ENCODE measurements at places on chromosomes 5 and 9.
A peak's percentile ranks its signal among the peaks of the same experiment; 100 is the strongest.

DNA sequence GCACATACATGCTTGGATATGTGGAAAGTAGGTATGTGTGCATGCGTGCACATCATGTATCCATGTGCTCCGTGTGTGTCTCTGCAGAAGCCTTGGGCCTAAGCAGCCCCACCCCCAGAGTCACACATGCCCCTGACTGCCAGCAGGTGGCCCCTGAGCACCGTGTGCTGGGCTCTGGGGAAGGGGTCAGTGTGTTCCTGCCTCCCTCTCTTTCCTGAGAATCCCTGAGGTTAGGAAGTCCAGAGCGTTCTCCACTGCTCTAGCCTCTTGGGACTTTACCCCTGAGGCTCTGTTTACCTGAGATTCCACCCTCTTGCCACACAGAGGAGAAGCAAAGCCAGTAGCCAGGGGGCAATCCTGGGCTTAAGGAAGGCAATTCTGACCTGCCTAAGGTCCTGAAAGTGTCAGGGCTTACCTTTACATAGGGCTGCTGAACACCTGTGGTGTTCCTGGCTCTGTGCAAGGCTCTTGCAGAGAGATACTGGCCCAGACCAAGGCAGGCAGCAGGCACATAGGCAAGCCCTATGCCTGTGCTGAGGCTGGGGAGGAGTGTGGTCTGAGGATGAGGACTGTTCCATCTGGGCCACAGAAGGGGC, 207.3 kb downstream of the TMEM38B start:
- DNase-seq = no peak

DNA sequence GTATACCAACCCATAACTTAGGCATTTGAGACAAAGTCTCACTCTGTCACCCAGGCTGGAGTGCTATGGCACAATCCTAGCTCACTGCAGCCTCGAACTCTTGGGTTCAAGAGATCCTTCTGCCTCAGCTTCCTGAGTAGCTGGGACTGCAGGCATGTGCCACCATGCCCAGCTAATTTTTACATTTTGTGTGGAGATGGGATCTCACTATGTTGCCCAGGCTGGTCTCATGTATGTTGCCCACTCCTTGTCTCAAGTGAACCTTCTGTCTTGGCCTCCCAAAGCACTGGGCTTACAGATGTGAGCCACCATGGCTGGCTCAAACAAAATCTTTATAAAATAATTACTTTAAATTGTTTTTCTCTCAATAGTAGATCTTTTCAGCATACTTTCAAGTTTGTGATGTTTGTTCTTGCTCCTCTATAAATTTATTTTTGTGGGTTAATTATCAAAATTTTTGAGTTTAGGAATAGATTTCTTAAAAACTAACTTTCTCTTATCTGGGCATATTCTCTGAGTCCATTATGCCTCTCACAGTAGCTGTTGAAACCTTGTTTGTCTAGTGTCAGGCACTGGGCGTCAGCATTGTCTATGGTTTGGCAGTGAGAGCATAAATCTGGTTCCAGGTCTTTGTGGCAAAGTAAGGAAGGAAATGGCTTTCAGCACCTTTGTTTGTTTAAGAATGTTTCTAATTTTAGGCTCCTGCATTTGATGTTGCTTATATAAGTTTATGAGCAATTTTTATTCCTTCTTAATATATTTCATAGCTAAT, 38.7 kb downstream of the NLN start:
- no peak for DNase-seq

- peak; percentile 70 for DNase-seq
Observed at GRCh38 chr5:14628346-14628745, 36.2 kb upstream of the OTULIN start.

DNA sequence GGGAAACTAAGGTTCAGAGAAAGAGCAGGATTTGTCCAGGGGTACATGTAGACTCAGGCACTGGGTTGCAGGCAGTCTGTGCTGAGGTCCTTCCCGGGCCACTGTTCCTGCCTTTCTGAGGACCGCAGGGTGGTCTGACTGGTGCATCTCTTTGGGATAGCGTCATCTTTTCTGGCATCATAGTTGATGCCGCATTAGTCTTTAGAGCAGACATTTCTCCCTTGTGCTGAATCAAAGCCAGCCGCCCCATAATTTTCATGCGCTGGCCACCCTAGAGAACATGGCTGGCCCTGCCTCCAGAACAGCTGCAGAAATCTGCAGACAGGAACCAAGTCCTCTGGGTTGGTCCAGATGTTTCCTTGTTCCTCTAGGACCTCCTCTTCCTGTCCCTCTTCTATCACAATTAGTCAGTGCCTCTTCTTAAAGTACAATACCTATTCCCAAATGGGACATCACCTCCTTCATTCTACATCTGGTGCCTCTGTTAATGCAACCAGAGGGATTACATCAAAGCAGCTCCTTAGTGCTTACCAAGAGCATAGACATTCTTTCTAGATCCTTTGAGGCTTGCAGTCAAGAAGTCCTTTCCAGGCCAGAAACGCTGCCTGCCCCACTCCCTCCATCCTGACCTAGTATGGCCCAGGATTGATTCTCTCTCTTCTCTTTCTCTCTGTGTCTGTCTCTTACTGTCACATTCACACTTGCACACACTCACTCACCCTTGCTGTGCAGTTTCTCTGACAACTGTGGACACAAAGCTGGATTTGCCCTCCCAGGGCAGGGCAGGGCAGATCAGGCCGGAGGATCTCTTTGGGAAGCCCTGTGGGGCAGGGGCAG, 42.0 kb upstream of the ORM1 start:
- no peak for DNase-seq

DNA sequence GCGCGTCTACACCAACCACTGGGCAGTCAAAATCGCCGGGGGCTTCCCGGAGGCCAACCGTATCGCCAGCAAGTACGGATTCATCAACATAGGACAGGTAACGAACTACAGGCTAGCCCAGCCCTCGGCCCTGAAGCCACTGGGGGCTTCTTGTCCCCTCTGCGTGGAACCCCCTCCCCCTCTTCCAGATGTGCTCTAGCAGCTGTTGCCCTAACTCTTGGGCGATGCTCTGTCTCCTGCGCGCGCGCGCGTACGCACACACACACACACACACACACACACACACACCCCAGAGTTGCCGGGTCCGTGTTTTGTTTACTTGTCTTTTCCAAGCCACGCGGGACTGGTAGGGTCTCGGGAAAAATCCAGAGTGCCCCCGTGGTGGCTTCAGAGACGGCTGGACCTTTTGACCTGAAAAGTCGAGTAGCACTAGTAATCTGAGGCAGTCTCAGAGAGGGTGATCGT, 836 bp downstream of the PCSK5 start:
- peak; percentile 57 for DNase-seq

GRCh38 chr9:81028504-81028903, 660.8 kb downstream of the TLE1 start:
- DNase-seq = no peak

- peak; percentile 68 for DNase-seq
Observed at GRCh38 chr9:98168941-98169488, 23.4 kb downstream of the CORO2A start.

DNA sequence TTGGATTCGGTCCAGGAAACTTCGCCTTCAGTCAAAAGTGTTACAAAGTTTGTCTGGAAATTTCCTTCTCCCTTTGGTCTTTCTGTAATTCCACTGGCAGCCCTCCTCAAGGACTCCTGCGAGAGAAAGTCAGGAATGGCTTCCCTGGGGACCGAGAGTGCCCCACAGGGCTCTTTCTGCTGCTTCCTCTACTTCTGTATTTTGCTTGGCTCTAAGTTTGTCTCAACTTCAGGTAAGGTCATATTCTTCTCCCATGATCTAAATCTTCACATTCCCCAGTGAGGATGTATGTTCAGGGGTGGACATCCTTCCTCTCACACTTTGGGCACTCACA, 10.3 kb upstream of the RIOK2 start:
- no peak for DNase-seq

- DNase-seq = no peak
Observed at GRCh38 chr5:1054018-1054798, 45.6 kb downstream of the NKD2 start.

DNA sequence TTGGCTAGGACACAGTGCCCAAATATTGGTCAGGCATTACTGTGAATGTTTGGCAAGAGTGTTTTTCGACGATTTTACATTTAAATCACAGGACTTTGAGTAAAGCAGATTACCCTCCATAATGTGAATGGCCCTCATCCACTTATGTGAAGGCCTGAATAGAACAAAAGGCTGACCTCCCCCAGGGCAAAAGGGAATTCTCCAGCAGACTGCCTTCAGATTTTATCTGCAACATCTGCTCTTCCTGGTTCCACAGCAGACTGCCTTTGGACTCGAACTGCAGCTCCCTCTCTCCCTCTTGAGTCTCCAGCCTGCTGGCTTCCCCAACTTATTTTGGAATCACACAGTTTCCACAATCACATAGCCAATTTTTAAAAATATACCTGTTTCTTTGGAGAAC, 7.1 kb upstream of the TMEM215 start:
- no peak for DNase-seq

- no peak for DNase-seq
Observed at GRCh38 chr5:43900974-43901373, 298.0 kb downstream of the NNT start.

GRCh38 chr9:134987906-134988700, 70.4 kb upstream of the FCN1 start:
- DNase-seq = no peak

DNA sequence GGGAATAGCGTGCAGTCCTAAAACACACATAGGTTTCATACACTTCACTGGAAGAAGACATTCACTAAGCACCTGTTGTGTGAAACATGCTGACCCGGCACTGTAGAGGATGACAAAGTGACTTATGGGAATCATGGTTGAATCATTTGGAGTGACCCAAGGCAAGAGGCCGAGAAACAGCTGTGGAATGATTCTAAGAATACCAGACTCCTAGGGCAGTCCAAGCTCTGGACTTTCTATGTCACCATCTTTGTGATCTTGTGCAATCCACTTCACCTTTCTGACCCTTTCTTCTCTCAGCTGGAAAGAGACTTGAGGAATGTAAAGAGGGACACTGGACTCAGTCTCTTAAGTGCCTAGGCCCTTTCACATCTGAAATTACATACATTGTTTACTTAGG, 13.1 kb downstream of the MSANTD3 start:
- DNase-seq = no peak

DNA sequence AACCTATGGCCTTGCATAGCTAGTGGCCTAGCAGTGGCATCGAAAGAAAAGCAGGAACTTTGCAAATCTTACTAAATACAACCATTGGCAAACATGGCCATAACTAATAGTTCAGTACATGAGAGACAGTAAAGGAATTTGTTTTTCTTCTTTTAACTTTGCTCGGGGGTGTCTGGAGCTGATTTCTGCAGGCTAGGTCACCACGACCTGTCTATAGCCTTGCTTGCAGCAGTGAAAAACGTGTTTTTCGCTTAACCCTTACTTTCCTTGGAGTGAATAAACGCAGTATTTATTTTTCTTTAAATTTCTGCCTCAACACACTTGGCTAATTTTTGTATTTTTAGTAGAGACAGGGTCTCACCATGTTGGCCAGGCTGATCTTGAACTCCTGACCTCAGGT, 19.9 kb downstream of the NAIF1 start:
- no peak for DNase-seq

DNA sequence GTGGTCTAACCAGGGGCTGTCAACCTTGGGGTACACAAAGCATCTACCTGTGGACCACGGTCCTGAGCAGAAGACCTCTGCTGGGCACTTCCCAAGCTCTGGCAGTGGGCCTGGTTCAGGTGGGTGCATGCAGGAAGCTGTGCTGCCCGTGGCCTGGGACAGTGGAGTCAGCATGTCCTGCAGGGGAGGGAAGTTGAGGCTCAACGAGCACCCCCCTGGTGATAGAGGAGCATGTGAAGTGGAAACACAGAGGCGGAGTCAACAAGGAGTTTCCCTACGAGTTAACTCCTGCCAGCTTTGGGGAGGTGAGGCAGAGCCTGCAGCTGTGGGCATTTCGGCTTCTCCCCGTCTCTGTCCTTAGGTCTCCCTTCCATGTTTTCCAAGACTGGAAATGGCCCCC, 67.5 kb upstream of the IRX2 start:
- DNase-seq = no peak

- no peak for DNase-seq
Observed at GRCh38 chr9:132003896-132004295, 75.8 kb downstream of the MED27 start.

GRCh38 chr5:147234825-147235635, at the start of gene STK32A:
TSS of gene STK32A (plus strand) at chr5:147235026. CDS start at chr5:147239635, 4,609 bp downstream.
- no peak for DNase-seq

DNA sequence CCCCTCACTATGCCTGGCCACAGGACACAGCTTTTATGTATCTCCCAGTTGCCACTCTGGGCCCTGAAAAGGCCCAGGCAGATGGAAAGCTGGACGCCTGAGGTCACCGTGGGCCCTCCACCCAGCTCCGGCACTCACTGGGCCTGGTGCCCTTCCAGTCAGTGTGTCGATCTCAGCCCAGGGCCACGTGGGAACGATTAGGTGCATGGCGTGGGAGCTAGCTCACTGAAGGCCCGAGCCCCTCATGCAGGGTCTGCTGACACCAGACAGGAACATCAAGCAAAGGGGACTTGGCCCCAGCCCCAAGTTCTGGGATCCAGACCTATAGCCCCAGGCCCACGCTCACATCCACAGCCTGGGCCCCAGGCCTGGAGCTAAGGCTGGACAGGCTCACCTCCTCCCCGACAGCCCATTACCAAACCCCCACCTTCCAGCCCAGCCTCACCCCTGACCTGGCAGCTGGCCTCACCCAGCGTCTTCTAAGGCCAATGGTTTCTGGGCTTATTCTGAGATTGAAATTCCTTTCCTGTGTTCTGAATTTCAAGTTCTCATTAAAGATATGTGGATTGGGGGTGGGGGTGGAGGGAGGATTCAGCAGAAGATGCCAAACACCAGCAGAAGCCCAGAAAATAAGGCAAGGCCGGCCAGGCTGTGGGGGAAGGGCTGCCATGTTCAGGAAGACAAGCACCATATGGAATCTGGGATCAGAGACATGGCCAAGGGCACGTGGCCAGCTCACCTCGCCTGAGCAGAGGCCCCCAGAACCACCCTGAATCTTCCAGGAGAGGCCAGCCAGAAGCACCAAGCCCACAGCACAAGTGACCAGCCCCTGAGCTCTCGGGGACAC, 74.5 kb downstream of the ADAMTS2 start:
- DNase-seq = no peak

GRCh38 chr9:24657387-24657786, 111.7 kb upstream of the IZUMO3 start:
- DNase-seq = no peak

DNA sequence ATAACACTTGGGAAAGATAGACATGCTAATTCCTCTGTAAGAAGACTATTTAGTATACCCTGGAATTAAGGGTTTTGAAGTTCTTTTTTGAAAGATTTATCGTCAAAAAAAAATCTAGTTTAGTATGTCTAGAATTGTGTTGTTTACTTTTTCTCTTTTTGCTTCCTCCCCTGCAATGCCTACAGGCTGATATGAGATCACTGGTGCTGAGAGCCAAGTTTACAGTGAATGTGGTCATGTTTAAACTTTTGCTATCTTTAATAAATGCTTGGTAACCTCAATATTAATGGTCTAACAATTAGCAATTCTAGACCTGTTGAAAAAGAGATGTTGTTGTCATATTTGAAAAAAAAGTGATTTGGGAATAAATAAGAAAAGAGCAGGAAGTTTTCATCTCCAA, 86.1 kb downstream of the CWC27 start:
- no peak for DNase-seq

GRCh38 chr5:36575361-36575781, 31.0 kb upstream of the SLC1A3 start:
- DNase-seq = no peak

All from stimulated activated CD8-positive, alpha-beta memory T cell treated with anti-CD3 and anti-CD28 coated beads, Interleukin-4, amount 100 ng/mL, for 48 hours (primary cell).